ENCODE measurements at places on chromosomes 6 and 20. TPM values are rescaled to one million over a fixed set of nuclear protein-coding genes. Genes with fewer than 3 reads are reported as not detected.

DNA sequence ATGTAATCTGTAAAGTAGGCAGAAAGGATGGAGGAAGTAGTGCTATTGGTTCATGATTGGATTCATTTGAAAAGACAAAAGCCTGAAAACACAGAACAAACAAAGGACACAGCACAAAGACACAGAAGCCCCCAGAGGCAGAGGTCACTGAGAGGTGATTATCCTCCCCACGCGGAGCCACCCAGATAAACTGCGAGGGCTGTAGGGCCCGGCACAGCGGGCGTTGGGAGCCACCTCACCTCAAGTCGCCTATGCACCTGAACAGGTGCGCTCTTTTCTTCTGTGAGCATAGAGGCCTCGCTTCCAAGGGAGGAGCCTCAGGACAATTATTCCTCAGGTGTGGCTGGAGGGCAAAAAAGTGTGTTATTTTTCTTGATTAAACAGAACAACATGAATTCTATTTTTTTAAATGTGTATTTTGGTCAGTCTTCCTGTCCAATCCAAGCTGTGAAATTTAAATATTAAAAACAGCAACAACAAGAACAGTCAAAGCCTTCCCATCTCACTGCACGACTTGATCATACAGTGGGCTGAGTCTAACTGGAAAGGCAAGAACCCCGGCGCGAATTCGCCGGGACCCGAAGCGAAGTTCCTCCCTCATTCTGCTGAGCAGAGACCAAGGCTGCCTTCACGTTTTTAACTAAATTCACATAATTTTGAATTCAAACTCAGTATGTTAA, 205.3 kb downstream of the THBS2 start:
- DNase-seq = no peak

DNA sequence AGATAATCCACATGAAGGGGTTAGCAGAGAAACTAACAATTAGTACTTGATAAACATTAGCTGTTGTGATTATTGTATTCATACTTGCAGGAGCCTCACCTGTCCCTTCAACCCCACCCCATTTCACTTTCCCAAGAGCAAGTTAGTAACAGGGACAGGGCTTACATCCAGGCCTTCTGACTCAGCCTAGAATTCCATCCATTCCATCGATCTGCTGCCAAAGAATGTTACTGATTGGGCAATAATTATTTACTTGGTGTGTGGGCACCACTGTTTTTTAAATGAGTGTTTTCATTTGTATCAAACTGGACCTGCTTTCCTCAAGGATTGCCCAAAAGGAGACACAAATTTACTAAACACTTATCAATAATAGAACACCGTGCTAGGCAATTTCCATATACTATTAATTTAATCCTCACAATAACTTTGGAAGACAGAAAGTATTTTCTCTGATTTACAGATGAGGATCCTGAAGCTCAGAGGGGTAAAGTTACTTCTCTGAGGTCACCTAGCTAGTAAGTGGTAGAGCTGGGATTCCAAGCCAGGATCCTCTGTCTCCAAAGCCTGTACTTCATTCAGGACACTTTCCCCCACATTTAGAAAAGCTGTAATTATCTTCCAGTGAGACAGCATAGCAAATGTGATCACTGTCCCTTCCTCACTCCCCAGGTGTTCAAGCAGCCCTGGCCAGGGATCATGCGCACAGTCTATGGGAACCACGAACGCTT, 32.8 kb downstream of the GSS start:
- DNase-seq = peak; percentile 62

DNA sequence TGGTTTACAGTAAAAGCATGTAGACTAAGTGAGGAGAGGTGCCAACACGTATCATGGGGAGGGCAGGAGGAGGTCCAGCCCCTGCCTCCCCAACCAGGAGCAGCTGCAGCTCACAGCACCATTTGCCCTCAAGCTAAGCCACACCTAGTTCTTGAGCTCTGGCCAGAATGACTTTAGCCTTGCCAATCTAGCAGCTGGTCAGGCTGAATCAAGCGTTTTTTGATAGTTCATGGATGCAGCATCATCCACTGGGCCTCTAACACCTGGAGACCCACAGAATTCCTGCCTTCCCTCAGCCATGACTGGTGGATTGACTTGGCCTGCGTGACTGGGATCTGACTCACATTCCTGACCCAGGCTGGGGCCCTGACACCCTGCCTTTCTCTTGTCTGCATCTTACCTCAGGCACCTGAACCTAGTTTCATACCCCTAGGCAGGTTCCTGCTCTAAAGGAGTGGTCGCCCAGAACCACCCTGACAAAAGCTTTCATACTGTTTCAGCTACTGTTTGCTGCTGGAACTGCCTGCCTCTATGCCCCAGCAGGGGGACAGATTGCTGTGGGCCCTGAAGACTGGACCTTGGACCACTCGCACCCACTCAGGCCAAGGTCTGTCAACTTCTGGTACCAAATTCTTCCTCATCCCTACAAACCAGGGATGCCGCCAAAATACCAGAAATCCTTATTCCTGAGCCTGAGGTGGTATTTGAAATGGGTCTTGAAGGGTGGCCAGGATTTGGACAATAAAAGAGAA, 122.3 kb downstream of the QRSL1 start:
- DNase-seq = no peak

DNA sequence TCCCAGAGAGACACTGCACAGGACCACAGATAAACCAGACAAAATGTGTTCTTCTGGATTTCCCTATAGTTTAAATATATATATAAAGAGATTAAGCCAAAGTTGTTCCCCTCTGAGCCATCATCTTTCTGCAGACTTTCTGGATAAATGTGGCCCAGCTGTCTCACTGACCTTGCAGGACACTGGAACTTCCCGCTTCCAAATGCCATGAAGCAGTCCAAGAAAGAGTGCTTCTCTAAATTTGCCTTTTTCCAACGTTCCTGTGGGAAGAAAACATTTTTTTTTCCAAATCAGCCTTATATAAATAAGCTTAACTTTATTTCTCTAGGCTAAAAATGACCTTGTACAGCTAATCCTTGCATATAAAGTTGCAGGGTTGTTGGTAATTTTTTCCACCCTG, 65.7 kb downstream of the CYP39A1 start:
- DNase-seq = no peak

DNA sequence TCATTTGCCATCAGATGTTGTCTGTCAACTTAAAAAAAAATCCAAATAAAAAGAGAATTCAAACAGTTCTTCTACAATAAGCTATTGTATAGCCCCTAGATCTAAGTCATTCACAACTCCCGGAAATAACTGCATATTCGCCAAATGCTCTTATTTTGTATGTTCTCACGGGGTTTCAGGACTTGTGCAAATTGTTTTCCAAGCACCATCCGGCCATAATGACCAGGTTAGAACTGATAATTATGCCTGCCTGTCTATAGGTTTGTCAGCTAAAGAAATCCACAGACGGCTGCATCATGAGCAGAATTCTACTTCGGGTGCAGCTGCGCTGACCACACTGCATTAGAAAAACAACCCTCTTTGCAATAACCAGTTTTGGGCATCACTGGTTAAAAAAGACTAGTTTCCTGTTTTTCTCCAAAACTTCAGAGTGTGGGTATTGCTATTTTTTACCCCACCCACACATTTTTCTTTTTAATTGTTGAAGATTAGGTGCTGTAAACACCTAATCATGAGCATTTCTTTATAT, 87.7 kb downstream of the HIVEP2 start:
- DNase-seq = no peak

DNA sequence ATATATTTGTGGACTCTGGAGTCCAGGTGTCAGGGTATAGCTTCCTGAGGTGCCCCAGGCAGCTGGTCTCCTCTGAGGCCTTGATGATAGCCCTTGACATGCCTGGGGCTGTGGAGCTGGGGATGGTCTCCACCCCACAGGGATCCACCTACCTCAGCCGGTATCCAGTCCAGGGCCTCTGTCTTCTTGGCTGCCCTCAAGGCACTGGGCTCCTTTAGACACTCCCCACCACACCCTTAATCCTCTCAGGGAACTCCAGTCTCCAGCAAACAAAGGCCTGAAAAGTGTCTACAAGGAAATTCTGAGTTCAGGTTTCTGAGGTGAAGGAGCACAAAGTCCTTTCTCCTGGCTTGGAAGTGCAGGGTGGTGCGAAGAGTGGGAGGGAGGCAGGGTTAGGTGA, 44.6 kb upstream of the DDR1 start:
- no peak for DNase-seq

GRCh38 chr6:42923666-42924065, 5.6 kb upstream of the CNPY3 start:
- no peak for DNase-seq

- DNase-seq = no peak
These were observed 52.3 kb upstream of the BCLAF1 start for GRCh38 chr6:136341967-136342366.

The MACROD2 gene
- 0.02 TPM for polyA plus RNA-seq

The CALHM6 gene
- polyA plus RNA-seq = 0.81 TPM

The RBPJL gene
- not detected for polyA plus RNA-seq

The LHFPL5 gene
- not detected for polyA plus RNA-seq

The PCK1 gene
- not detected for polyA plus RNA-seq

The ROS1 gene
- not detected for polyA plus RNA-seq

Data from AG04450 (cell line).